Fibroblast of mammary gland (primary cell): ENCODE measurements at places on chromosomes 4 and X.
A peak's percentile ranks its signal among the peaks of the same experiment; 100 is the strongest.

DNA sequence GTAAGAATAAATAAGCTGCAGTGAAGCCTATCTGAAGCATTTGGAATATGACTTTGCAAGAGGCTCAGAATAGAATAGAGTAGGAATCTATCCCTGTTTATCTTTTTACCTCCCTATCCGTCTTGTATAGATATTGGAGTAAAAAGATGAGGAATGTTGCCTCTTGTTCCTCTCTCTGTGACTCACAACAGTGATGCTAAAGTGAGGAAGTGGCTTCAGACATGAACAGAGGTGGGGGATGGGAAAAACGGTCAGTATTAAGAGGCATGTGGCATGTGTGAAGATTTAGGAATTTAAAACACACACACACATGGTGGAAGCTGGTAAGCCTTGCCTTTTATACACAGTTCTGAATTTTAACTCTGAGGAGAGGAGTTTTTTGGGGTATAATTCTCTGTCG lies 3.8 kb upstream of the DCAF4L1 start:
- DNase-seq = peak; percentile 39

GRCh38 chr4:10655968-10656367 lies 28.6 kb downstream of the CLNK start:
- peak; percentile 82 for DNase-seq

DNA sequence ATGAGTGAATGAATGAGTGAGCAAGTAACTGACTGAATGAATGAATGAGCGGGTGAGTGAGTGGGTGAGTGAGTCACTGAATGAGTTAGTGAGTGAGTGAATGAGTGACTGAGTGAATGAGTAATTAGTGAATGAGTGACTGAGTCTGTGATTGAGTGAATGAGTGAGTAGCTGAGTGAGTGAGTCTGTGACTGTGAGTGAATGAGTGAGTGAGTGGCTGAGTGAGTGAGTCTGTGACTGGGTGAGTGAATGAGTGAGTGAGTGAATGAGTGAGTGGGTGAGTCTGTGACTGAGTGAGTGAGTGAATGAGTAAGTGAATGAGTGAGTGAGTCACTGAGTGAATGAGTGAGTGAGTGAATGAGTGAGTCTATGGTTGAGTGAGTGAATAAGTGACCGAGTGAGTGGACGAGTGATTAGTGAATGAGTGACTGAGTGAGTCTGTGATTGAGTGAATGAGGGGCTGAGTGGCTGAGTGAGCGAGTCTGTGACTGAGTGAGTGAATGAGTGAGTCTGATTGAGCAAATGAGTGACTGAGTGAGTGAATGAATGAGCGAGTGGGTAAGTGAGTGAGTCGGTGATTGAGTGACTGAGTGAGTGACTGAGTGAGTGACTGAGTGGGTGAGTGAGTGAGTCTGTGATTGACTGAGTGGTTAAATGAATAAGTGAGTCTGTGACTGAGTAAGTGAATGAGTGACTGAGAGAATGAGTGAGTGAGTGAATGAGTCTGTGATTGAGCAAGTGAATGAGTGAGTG lies 223.0 kb upstream of the PSAPL1 start:
- DNase-seq = no peak

GRCh38 chrX:10358958-10359357 lies 202.2 kb downstream of the CLCN4 start:
- no peak for DNase-seq

- no peak for DNase-seq
These were observed 30.2 kb upstream of the FAM9C start for GRCh38 chrX:13074297-13075262.

DNA sequence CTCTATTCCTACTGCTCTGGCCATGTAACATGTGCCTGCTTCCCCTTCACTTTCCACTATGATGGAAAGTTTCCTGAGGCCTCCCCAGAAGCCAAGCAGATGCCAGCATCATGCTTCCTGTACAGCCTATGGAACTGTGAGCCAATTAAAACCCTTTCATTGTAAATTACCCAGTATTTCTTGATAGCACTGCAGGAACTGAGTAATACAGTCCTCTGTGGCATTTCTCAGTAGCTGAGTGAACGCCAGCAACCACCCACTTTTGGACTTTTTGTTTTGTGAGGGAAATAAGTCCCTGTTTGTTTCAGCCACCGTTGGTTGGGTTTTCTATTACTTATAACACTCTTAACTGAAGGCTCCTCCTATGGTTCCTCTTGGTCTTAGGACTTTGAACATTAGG lies 104.1 kb downstream of the C4orf51 start:
- DNase-seq = no peak
